Activated naive CD8-positive, alpha-beta T cell treated with anti-CD3 and anti-CD28 coated beads for 36 hours (primary cell): ENCODE measurements at places on chromosomes 1 and 21.

GRCh38 chr1:93672069-93672468, 9.6 kb downstream of the BCAR3 start:
- no peak overlapping the region for H3K27ac ChIP-seq
- no peak for DNase-seq
- H3K4me1 ChIP-seq, result no peaks in the 10 kb centered on the region
- no peaks in the 10 kb centered on the region for H3K27me3 ChIP-seq
- no peaks in the 10 kb centered on the region for H3K36me3 ChIP-seq

GRCh38 chr1:151251656-151252470, 2.7 kb upstream of the PSMD4 start:
- H3K27ac ChIP-seq, result no peak overlapping the region
- H3K4me3 ChIP-seq, result no peak overlapping the region
- peaks cover 14% of the 10 kb centered on the region for H3K4me1 ChIP-seq

- no peak overlapping the region for H3K27ac ChIP-seq
- DNase-seq, result no peak
- H3K36me3 ChIP-seq, result no peaks in the 10 kb centered on the region
- H3K4me1 ChIP-seq, result peaks cover 12% of the 10 kb centered on the region
These were observed 10.0 kb upstream of the TRIM62 start for GRCh38 chr1:33191731-33192275.

DNA sequence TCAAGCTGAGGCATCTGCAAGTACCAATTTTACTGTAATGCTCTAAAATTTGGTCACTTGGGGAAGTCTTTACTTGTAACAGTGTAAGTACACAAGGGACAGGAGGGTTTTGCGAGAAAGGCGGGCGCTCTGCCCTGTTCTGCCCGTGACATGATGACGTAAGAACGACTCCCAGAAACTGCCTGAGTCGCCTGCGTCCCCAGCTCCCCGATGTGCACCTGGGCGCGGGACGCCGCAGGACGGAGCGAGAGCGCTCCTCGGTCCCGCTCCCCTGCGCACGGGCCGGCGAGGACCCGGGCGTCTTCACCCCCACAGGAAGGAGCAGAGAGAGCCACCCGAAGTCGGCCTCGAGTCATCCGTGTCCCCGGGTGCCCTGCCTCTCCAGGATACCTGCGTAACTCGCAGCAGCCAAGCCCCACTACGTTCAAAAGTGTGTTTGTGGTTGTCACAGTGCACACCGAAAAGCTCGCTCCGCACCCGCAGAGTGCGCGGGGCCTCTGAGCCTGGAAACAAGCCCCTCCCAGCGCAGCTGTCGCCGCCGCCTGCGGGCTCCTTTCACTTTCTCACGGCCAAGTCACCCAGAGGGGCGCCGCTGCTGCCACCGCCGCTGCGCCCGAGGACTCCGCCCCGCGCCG, 3.3 kb upstream of the ZBTB18 start:
- H3K36me3 ChIP-seq, result no peaks in the 10 kb centered on the region
- H3K4me3 ChIP-seq, result peak overlapping the region; percentile 95
- peak overlapping the region; percentile 97 for H3K27ac ChIP-seq
- H3K4me1 ChIP-seq, result peaks cover 30% of the 10 kb centered on the region

- no peak overlapping the region for H3K4me3 ChIP-seq
- peaks cover 27% of the 10 kb centered on the region for H3K4me1 ChIP-seq
- peaks cover 23% of the 10 kb centered on the region for H3K27me3 ChIP-seq
- peak overlapping the region; percentile 1 for H3K27ac ChIP-seq
These were observed 14.9 kb downstream of the ATP1A4 start for GRCh38 chr1:160166166-160166868.

DNA sequence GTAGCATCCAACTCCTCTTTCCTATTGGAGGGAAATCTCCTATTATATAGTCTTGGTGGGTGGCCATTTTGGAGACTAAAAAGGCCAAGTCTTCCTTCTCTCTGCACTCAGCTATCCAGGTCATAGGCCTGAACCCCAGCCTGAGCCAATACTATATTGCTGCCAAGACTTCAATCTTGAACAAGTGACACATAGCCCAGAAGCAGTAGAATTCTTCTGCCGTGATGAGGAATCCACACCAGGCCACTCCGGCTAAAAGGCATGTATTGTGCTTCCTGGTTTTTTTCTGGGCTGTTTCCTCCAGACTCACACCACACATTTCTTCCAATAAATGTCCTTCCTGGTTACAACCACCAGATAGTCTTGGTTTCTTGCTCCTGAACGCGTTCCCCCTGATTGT, 43.0 kb downstream of the ATF3 start:
- H3K4me3 ChIP-seq, result no peak overlapping the region
- H3K36me3 ChIP-seq, result no peaks in the 10 kb centered on the region
- no peaks in the 10 kb centered on the region for H3K4me1 ChIP-seq

GRCh38 chr1:59565611-59566410, 248.9 kb upstream of the HOOK1 start:
- H3K4me1 ChIP-seq, result peaks cover 16% of the 10 kb centered on the region
- H3K4me3 ChIP-seq, result no peak overlapping the region
- peaks cover under 1% of the 10 kb centered on the region for H3K36me3 ChIP-seq

DNA sequence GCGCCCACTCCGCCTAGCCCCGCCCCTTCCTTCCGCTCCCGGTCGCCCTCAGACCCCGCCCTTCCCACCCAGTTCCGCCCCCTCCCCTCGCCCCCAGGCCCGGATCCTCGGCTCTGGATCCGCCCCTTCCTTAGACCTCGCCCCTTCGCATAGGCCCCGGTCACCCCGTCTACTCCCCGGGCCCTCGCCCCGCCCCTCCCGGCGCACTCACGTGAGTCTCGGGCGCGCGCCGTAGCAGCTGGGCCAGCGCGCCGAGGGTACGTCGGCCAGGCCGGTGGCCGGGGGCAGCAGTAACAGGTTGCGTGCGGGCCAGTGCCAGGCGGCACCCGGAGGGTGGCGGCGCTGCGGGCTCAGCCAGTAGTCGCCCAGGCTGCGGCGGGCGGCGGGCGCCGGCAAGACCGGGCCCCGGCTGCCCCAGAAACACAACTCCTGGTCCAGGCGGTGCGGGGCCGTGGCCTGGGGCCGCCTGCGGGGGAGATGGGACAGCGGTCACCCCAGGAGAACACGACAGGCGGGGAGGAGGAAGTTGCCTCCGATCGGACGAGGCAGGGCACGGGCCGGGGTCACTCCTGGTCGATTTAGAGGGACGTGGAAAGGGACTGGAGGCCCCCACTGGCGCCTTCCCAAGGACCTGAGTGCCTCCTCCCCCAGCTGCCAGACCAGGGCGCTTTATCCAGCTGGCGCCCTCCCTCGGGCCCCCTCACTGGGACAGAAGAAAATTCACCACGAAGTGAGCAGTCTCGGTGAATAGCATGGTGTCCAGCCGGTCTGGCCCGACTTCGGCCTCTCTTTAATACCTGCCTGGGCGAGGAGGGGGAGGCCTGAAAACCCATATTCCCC, 10.7 kb downstream of the FAM229A start:
- no peaks in the 10 kb centered on the region for H3K27me3 ChIP-seq
- peaks cover 17% of the 10 kb centered on the region for H3K4me1 ChIP-seq
- DNase-seq, result peak; percentile 88
- H3K4me3 ChIP-seq, result peak overlapping the region; percentile 80
- H3K27ac ChIP-seq, result peak overlapping the region; percentile 77

DNA sequence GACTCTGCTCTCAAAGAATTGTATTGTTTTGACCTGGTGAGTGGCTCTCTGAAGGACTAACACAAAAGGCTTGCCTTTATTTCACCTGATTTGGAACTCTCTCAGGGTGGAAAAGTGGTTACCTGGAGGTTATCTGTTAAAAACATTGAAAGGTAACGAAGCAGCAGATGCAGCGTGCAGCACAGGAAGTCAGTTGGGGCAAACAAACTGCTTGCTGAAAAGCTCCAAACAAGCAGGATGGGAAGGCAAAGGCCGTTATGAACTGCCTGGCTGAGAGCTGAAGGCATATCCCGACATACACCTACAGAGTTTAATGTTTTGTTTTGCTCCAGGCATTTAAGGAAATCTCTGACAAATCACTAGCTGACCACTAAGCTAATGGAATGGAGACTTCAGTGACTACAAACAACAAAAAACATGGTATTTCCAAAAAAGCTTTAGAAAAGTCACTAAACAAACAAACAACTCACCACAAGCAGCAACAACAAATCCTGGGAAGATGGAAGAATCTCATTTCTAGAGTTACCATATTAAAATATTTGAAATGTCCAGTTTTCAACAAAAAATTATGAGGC, 44.3 kb upstream of the BATF3 start:
- no peak for DNase-seq
- no peak overlapping the region for H3K4me3 ChIP-seq
- H3K27me3 ChIP-seq, result no peaks in the 10 kb centered on the region
- no peak overlapping the region for H3K27ac ChIP-seq
- H3K4me1 ChIP-seq, result peaks cover 36% of the 10 kb centered on the region
- H3K36me3 ChIP-seq, result peaks cover 38% of the 10 kb centered on the region

DNA sequence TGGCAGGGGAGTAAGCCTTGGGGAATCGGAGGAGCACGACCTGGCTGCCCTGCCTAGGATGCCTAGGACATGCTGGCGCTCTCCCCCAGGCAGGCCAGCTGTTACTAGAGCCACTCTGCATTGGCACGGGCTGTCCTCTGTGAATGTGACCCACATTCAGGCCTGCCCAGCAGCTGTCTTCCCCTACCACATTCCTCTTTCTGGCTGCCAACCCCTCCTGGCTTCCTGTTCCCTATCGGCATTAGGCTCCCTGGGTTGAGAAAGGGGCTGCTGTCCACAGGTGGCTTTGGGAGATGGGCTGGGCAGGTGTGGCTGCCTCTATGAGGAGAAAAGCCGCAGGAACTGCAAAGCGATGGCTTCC, 2.3 kb upstream of the NFASC start:
- peaks cover 1% of the 10 kb centered on the region for H3K4me1 ChIP-seq
- no peak overlapping the region for H3K27ac ChIP-seq
- H3K27me3 ChIP-seq, result no peaks in the 10 kb centered on the region
- H3K4me3 ChIP-seq, result no peak overlapping the region
- no peaks in the 10 kb centered on the region for H3K36me3 ChIP-seq
- no peak for DNase-seq

DNA sequence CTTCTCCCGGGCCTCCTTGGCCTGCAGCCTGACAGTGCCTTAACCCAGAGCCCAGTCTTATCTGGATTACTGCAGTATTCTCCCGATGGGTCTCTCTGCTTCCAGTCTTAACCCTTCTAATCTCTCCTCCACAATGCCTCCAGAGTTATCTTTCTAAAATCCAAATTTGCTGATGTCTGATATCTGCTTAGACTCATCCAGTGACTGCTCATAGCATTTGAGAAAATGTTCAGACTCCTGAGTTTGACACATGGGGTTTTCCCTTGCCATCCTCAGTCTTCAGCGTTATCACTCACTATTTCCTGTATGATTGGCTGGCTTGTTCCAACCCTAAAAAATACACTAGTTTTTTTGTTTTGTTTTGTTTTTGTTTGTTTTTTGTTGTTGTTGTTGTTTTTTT, 102.0 kb downstream of the FMN2 start:
- H3K4me3 ChIP-seq, result no peak overlapping the region
- H3K36me3 ChIP-seq, result no peaks in the 10 kb centered on the region
- H3K27me3 ChIP-seq, result peaks cover 8% of the 10 kb centered on the region
- H3K4me1 ChIP-seq, result peaks cover 2% of the 10 kb centered on the region
- no peak overlapping the region for H3K27ac ChIP-seq

DNA sequence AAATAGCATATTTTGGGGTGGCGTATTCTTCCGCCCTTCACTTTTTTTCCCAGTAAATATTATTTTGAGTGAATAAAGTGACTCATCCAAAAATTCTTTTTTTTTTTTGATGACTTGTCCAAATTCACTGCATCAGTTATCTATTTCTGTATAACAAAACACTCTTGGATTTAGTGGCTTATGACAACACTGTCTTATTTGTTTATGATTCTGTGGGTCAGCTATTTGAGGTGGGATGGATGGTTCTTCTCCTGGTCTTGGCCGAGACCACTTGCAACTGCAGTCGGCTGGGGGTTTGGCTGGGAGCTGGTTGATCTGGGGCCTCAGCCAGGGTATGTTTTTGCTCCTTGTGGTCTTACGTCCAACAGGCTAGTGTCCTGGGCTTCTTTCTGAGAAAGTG, 39.9 kb upstream of the SRSF10 start:
- DNase-seq, result no peak
- no peaks in the 10 kb centered on the region for H3K4me1 ChIP-seq
- no peak overlapping the region for H3K4me3 ChIP-seq
- H3K27me3 ChIP-seq, result peaks cover 9% of the 10 kb centered on the region
- H3K36me3 ChIP-seq, result no peaks in the 10 kb centered on the region
- H3K27ac ChIP-seq, result no peak overlapping the region

GRCh38 chr1:20148571-20149500, 9.7 kb downstream of the PLA2G2F start:
- H3K27ac ChIP-seq, result no peak overlapping the region
- peaks cover 3% of the 10 kb centered on the region for H3K4me1 ChIP-seq
- no peaks in the 10 kb centered on the region for H3K27me3 ChIP-seq
- H3K36me3 ChIP-seq, result no peaks in the 10 kb centered on the region

DNA sequence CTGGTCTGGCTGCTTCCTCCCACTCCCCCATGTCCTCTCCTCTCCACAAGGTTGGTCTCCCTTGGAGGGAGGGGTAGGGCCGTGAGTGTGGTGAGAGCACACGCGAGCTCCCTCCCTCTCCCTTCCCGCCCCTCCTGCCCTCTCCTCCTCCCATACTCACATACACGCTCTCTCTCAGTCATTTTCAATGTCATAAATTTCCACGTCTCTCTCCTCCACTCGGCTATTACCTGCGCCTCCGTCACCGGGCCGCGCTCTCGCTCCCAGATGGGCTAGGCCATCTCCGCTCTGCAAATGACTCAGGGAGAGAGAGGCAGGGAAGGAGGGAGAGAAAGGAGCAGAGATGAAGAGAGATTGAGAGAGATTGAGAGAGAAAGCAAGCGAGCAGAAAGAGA, 36.7 kb upstream of the DMBX1 start:
- H3K4me1 ChIP-seq, result peaks cover 3% of the 10 kb centered on the region
- H3K27ac ChIP-seq, result no peak overlapping the region
- no peak overlapping the region for H3K4me3 ChIP-seq
- H3K27me3 ChIP-seq, result peaks cover 49% of the 10 kb centered on the region
- DNase-seq, result no peak

DNA sequence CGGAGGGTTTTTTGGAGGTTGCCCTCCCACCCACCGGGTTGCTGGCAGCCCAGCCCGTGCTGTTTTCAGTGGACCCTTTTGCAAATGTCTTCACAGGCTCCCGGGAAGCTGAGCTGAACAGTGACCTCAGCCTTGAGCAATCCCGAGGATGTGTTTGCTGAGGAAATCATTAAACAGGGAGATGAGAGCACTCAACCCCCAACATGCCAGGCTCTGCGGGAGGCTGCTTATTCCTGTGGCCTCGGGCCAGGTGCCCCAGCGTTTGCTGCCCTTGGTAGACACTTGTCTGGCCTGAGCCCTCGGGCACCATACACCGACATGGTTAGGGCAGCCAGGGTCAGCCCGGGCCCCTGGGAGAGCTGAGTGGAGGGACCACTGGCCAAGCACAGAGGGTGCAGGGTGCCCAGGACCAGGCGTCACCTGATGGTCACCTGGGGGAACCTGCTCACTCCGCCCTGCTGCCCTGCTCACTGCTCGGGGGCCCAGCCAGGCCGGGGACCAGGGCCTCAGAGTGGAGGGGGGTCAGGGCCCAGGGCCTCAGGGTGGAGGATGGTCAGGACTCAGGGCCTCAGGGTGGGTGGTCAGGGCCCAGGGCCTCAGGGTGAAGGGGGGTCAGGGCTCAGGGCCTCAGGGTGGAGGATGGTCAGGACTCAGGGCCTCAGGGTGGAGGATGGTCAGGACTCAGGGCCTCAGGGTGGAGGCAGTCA, 42.5 kb upstream of the POFUT2 start:
- H3K36me3 ChIP-seq, result no peaks in the 10 kb centered on the region
- peaks cover 4% of the 10 kb centered on the region for H3K4me1 ChIP-seq
- H3K4me3 ChIP-seq, result no peak overlapping the region
- H3K27ac ChIP-seq, result no peak overlapping the region
- no peaks in the 10 kb centered on the region for H3K27me3 ChIP-seq
- no peak for DNase-seq
